ENCODE measurements at places on chromosomes 4 and X.

DNA sequence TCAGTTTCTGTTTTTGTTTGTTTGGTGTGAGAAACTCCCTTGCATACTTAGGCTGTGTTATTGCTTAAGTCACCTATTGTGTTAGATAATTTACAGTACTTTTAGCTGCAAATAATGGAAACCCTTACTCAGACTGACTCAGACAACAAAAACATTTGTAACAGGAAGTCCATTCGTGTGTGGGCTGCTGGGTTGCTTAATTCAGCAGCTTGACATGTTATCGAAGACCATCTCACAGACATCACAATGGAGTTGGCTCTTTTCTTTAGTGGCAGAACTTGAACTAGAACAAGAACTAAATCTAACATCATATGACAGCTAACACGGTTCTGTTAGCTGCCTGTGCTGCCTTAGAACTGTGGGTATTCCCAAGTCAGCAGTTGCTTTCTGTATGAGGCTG is 9.9 kb upstream of the GABRE start:
- no peak for DNase-seq

DNA sequence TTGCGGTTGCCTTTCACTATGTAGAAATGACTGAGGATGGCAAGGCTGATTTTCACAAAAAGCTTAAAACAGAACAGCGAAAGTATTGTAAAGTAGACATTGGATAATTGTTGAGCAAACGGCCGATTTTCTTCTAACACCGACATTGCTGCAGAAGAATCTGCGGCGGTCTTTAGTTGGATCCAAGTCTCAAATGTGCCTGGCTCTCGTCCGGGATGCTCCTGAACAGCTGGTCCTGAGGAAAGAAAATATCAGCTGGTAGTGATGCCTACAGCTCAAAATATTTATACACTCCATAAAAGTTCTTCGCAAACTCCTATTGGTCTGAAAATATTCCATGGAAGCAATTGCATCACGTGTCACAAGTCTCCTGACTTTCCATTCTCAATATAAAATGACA is at the start of gene ASB5:
TSS of gene ASB5 (minus strand) at position 260 of the 400 bp plus-strand sequence. CDS start at position 146, 114 bp downstream.
- no peak for DNase-seq

GRCh38 chrX:40449956-40450706 is 130.6 kb upstream of the ATP6AP2 start:
- DNase-seq, result no peak

GRCh38 chrX:39759526-39760224 is 338.1 kb downstream of the BCOR start:
- no peak for DNase-seq

DNA sequence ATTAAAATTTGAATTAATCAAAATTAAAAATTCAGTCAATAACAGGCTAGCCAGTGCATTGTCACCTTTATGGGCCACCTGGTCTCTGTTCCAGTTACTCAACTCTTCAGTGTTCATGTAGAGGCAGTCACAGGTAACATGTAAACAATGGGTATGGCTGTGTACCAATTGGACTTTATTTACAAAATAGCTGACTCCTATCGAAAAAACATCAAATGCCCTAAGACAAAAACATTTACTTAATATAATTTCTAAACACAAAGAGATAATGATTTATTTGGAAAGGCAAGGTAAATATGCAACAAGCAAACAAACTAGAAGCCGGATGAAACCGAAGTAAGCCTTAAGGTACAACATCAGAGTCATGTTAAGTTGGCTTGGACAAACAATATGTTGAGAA is 8.8 kb downstream of the TMEM150C start:
- DNase-seq, result no peak

DNA sequence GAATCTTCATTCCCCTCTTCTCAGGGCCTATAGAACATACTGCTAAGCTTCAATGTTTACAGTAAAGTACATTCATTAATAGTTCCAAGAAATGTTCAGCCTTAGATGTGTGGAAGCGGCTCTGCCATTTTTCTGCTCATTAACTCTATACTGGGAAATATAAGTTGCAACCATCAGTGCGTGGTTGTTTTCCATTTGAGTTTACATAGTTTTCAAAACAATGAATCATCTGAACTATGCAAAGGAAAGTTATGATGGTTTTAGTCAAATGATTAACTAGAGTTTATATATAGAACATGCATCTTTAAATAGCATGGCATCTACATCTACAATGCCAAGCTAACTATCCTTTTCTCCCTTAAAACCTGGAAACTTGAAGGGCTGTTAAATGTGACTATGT is 29.6 kb downstream of the LEF1 start:
- DNase-seq, result no peak

DNA sequence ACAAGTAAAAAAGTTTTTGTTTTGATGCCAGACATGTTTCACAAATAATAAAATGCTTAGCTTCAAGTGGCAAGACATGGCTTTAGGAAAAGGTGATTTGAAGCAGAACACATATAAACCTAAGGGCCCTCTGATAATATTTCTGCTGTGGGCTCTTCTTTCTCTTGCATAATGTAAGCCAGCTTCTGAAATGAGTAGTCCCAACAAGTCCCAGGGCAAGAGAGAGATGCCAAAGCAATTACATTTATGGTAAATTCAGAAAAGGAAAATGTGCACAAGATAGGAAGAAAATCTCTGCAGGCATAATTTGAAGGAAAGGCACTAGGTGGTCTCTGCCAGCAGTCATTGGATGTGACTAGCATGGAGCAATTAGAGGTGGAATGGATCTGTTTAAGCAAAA is 170.8 kb upstream of the GALNT7 start:
- no peak for DNase-seq

DNA sequence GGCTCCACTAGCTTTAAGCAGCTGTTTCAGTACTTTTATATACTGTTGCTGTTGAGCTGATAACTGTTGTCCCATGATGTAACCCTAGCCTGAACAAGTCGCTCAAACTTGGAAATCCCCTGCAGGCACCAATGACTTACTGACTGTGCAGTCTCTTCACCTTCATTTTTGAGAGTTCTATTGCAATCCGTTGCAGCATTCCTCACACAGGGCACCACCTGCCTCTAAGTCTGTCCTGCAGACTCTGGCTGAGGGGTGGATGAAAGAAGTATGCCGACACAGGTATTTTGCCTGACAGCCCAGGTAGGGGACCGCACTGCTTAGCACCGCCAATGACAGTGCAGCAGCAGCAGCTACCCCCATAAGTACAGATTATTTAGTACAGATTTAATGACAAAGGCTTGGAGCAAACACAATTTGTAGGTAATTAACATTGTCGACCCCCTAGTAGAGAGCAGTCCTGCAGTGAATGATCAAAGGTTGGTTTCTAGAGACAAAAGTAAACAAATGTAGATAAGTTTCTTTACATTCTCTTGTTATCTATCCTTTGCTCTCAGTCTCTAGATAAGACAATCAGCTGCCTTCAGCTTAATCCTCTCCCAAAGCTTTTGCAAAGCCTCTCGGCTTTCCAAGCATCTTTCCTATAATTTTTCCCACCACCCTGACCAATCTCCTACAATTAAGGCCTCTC is 205.0 kb downstream of the PABPC4L start:
- no peak for DNase-seq

DNA sequence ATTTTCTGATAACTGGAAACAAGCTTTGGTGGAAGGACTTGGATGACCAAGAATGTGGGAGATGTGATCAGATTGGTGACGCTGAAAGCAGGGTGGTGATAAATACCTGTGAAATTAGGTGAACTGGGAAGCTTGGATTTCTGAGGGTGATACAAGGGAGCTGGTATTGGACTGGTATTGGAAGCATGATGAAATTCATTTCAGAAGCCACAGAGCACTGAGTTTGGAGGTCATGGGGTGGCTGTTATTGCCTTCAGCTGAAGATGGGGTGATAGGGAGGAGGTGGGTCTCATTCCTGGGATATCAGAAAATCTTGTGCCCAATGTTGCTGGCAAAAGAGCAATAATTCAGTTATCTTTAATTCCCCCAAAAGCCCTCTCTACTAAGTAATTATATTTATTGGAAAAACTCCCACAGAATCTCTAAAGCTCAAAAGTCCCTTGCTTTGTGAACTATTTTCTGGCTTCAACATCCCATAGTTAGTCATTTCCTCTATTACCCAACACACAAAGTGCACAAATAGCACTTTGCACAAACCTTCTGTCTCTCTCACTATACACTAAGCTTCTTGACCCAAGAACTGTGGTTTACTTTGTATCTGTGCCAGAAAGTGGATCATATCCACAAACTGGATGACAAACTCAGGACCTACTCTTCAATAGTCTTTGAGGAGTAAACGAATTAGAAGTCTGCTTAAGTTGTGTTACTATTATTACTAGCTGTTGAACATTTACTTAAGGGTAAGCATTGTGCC is 23.1 kb upstream of the CAMK2D start:
- no peak for DNase-seq

DNA sequence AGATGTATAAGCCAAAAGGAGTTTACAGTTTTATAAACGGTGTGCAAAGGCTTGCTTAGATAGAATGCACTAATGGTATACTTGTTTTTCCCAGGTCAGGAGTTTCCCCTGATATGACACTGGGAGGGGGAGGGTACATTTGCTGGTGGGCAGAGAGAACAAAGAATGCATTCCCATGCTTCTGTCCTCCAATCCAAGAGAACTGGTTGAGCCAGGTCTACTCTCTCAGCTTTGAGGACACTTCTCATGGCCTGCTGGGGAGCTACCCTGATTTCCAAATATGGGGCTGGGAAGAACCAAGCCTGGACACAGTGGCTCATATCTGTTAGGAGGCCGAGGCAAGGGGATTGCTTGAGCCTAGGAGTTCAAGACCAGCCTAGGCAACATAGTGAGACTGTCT is 3.3 kb upstream of the GPC4 start:
- no peak for DNase-seq

DNA sequence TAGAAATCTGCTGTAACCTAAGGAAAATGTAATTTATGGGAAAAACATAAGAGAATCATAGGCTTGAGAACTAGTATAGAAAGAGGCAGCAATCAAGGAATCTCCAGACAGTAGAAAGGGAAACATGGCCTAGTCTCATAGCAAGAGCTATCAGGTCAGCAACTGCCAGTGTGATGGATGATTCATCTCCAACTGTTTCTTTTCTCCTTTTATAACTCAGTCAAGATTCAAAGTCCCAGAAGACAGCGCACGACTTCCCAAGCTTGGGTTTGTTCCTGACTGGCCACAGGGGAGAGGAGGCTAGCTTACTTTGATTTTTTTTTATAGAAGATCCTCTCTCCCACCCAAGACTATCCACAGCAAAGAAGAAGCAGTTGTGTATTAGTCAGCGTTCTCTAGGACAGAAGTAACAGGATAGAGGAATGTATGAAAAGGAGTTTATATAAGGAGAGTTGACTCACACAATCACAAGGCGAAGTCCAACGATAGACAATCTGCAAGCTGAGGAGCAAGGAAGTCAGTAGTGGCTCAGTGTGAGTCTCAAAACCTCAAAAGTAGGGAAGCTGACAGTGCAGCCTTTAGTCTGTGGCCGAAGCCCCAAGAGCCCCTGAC is 181.5 kb downstream of the GC start:
- DNase-seq, result no peak

GRCh38 chrX:115423086-115423485 is 133.6 kb downstream of the LUZP4 start:
- no peak for DNase-seq

DNA sequence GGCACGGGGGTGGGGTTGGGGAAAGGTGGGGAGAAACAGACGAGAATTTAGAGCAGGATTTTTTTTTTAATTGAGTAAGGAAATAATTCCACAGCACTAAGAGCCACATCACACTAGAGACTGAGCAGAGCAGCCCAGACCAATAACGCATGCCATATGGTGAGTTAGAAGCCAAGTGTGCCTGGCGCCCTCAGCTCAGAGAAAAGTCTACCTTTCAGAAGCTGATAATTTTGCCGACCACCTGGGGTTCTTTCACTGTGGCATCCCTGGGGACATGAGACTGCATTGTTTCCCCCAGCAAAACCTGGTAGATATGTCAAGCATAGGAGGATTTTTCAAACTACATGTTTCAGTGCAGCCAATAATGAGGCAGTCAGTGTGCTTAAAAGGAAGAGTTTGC is 516.8 kb downstream of the SMARCA1 start:
- DNase-seq, result no peak

DNA sequence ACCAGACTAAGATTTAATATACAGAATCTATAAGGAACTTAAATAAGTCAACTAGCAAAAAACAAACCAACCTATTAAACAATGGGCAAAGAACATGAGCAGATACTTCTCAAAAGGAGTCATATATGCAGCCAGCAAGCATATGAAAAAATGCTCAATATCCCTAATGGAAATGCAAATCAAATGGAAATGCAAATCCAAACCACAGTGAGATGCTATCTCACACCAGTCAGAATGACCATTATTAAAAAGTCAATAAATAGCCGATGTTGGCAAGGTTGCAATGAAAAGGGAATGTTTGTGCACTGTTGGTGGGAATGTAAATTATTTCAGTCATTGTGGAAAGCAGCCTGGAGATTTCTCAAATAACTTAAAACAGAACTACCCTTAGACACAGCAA is 97.0 kb upstream of the SLC6A14 start:
- DNase-seq, result no peak

- DNase-seq, result no peak
These were observed 16.7 kb upstream of the LHFPL1 start for GRCh38 chrX:112696481-112696880.

GRCh38 chr4:14348506-14348905 is 653.8 kb upstream of the CPEB2 start:
- no peak for DNase-seq

- DNase-seq, result no peak
These were observed 76.7 kb downstream of the ABLIM2 start for GRCh38 chr4:8081621-8082516.

GRCh38 chrX:48003367-48003757 is 427 bp downstream of the ZNF182 start:
- no peak for DNase-seq

GRCh38 chr4:138310991-138311390 is 68.8 kb upstream of the SLC7A11 start:
- no peak for DNase-seq

- DNase-seq, result no peak
These were observed 309.9 kb downstream of the ARAP2 start for GRCh38 chr4:35934320-35934981.

- no peak for DNase-seq
These were observed 31.8 kb downstream of the SERTM2 start for GRCh38 chrX:111543212-111543741.

GRCh38 chrX:139890991-139891700 is 41.7 kb downstream of the ATP11C start:
- no peak for DNase-seq

- DNase-seq, result no peak
These were observed 10.0 kb downstream of the SH3BP2 start for GRCh38 chr4:2802618-2803531.

DNA sequence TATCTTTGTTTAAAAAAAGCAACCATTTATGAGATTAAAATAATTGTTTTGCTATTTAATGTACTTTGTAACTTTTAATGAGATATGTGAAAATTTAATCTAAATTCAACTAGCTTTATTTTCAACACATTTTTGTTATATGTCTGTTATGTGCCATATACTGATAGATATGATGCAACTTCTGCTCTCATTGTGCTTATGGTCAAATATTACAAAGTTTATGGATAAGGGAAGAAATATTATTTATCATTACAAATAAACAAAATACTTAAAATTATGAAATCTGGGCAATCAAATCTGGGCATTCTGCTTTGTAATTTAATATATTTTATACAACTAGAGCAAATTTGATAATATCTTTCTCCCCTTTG is 40.0 kb downstream of the PCDH10 start:
- DNase-seq, result no peak

All from activated naive CD4-positive, alpha-beta T cell (primary cell).